ENCODE measurements at places on chromosomes 16 and 17.

DNA sequence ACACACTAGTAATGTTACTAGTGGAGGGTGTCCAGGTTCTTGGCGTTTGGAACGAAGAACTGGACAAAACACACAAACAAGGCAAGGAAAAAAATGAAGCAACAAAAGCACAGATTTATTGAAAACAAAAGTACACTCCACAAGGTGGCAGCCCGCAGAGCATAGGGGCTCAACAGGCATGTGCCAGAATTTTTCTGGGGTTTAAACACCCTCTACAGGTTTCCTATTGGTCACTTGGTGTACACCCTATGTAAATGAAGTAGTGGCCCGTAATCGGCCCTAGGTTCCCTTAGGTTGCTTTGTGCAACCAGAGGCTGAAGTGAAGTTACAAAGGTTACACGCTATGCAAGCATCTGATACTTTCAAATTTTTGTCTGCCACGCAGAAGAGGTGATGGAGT is 8.1 kb downstream of the OR2C1 start:
- DNase-seq = peak; percentile 16

DNA sequence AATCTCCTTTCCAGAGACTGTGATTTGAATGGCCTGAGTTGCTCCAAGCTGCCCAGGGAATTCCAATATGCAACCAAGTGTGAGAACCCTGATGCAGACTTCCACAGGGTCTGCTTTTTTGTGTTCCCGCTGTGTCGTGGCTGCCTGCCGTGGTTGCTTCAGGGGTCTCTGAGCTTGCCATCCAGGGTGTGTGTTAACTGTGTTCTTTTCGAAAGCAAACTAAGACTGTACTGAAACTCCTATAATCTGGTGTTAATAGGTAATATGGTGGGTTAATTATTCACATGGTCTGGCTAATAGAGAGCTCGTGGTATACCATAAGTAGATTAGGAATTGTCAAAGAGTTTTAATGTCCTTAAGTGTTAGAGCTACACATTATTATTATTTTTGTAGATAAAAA is 20.7 kb downstream of the UBN1 start:
- no peak for DNase-seq

- DNase-seq = no peak
Measured at GRCh38 chr17:50953831-50954601, 87.9 kb upstream of the TOB1 start.

DNA sequence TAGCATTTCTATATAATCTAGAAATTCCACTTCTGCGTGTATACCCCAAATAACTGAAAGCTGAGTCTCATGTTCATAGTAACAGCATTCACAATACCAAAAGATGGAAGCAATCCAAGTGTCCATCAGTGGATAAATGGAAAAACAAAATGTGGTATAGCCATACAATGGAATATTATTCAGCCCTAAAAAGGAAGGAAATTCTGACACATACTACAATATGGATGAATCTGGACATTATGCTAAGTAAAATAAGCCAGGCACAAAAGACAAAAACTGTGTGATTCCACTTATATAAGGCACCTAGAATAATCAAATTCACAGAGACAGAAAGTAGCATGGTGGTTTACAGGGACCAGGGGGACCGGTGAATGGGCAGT is 20.4 kb downstream of the HOXB1 start:
- no peak for DNase-seq

DNA sequence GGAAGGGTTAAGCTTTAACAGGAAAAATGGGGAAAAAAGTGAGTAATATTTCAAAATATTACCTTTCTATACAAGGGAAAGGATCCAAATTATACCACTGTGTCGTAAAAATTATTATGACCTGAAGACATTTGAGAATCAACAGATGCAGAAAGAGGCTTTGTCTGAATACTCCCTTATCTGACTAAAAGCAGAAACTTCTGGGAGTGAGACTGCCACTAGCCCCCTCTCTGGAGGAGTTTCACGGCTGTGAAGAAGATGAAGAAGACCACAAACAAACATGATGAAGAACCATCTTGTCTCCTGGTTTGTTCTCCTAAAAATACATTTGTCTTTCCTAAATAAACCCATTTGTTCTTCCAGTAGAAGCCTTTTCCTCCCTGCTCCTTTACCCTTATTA is 29.4 kb downstream of the CNTROB start:
- DNase-seq = no peak

GRCh38 chr16:77951788-77952187 is 70.6 kb upstream of the CLEC3A start:
- peak; percentile 22 for DNase-seq

DNA sequence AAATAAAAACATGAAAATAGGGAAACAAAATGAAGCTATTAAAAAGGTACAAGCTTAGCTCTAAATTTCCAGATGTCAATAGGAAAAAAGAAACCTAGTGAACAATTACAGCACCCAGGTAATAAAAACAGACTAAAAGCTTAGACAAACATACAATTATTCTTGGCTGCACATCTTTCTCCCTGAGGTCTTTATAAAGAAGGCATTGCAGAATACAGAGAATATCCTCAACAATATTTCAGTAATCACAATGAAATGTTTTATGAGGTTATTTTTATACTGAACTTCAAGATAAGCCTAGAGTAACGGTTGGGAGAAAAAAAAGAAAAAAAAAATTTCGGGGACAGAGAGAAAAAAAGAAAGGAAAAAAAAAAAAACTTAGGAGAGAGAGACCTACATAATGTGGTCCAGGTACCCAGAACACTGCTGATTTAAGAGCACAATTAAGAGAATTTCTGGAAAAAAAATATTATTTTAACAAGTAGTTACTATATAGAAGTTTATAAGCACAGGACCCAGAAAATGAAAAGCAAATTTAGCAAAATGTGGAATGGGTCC is 26.5 kb downstream of the KANSL1 start:
- DNase-seq = no peak

GRCh38 chr16:68358951-68359350 is 48.1 kb downstream of the PRMT7 start:
- no peak for DNase-seq

Data from ELR (cell line).